Cerebellum (tissue), 4 donors: ENCODE measurements at places on chromosomes 12 and 14.
A peak's percentile ranks its signal among the peaks of the same experiment; 100 is the strongest.

DNA sequence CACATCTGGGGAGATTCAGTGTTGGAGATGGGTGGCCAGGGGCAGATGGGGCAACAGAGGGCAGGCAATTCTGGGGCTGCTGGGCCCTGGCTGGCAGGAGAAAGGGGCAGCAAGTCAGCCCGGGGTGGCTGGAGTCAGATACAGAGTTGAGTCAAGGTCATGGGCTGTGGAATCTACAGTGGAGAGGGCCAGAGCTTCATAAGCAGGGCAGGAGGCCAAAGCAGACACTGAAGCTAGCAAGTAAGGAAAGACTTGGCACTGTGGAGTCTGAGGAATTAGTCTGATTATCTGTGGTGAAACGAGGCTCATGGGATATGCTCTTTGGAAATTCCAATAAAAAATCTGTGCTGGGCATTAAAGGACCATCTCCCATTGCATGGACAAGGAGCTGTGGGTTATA is 95.5 kb downstream of the TMX1 start:
- no peak for DNase-seq

GRCh38 chr12:77992760-77993159 is 162.1 kb downstream of the NAV3 start:
- no peak for DNase-seq

- DNase-seq, result no peak
Measured at GRCh38 chr12:55443776-55444175, at the start of gene OR6C2. Gene OR6C2 (plus strand): TSS chr12:55444076. CDS start chr12:55452214, 8,138 bp downstream.

- no peak for DNase-seq
Measured at GRCh38 chr14:104080376-104081260, 4.9 kb upstream of the ASPG start.

GRCh38 chr12:31431721-31432240 is 105.8 kb upstream of the SINHCAF start:
- no peak for DNase-seq

DNA sequence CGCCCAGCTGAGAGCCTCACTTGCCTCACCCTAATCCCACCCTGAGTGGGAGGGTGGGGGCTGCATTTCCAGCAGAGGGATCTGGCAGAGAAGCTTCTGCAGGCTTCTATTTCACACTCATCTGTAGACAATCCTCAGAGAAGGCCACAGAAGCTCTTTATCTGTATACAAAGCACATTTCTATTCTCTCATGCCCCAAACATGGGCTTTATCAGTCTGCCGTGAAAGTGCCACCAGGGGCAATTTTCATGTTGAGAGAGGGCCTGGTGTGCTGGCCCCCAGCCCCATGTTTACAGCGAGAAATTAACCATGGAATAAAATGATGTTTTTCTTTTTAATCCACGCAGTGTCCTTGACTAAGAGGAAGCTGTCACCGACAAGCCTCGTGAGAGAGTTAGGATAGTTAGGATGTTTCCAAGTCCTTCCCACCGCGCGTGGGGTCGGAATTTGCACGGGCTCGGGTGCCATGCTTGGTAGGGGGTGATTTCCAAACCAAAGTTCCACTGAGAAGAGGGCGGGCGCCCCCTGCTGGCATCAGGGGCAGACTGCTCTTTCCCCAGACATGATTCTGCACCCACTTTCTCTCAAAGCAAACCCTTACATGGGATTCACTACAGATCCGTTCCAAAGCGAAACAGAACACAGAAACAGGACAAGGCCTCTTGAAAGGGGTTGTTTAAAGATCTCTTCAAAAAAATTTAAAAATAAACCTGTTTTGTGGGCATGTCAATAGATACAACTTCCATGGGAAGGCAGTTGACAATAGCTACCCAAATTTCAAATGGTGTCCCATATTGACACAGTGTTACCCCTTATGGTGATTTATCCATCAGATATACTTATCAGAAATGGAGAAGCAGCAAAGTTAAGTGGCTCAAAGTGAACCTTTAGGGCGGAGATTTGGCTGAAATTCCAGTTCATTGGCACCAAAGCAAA is 19.4 kb downstream of the BDKRB1 start:
- peak; percentile 78 for DNase-seq
